NCI-H510A treated with DMSO at 0.1 percent for 48 hours (cell line): ENCODE measurements at places on chromosomes 6 and 20.

- no peak for DNase-seq
These were observed 24.1 kb downstream of the CFAP61 start for GRCh38 chr20:20076297-20077065.

GRCh38 chr20:56469077-56469449, 636 bp downstream of the RTF2 start:
- DNase-seq: no peak

- no peak for DNase-seq
These were observed 769 bp upstream of the PDYN start for GRCh38 chr20:1994627-1995026.

GRCh38 chr6:157381631-157382621, 936 bp downstream of the ZDHHC14 start:
- DNase-seq: no peak

DNA sequence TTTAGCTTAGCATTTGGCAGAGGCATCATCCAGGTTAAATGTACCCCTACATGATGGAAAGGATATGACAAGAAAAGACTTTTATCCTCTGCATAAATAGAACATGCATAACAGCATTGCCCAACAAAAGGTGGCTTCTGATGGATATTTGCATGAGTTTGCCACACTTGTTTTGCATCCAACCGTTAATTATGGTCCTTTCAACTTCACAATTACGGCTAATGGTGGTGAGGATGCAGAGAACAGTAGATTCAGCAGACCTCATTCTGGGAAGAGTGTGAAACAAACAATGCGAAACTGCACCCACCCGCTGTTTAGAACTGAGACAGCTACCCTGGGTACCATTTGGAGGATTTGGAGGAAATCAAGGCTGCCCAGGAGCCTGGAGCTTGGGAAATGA, 690.9 kb upstream of the CHD6 start:
- DNase-seq: no peak

- DNase-seq: no peak
These were observed 21.8 kb upstream of the CCND3 start for GRCh38 chr6:41963371-41963770.

- no peak for DNase-seq
These were observed 2.9 kb downstream of the SASH1 start for GRCh38 chr6:148345578-148345977.
